ENCODE measurements at places on chromosomes 1 and 21.

GRCh38 chr1:157091668-157092273 lies 7.8 kb downstream of the ETV3L start:
- no peak for DNase-seq

- DNase-seq = peak; percentile 54
Observed at GRCh38 chr1:83905315-83905907, 93.5 kb downstream of the TTLL7 start.

DNA sequence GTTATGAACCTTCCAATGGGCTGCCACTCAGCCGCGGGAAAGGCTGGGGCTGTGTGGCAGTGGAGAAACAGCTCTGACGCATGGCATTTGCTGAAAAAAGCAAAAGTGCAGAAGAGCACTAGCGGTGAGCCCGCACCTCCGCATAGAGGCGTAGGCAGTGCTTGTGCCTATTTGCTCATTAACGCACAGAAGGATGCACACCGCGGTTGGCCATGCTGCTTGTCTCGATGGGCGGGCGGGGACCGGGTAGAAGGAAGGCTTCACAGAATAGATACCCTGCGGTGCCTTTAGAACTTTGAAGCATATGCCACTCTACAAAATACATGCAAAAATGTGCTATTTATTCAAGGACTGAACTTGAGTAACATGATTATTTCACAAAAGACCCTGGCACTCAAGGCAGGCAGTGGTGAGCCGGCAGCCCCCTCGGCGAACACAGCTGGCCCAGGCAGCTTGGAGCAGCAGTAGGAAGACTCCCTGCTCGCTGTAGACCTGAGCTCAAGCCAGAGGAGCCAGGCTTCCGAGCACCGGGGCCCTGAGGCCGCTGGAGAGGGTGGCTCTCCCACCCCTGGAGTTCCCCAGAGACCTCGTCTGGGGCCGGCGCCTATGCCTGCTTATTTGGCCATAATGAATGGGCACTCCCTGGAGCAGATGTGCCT lies 71.5 kb downstream of the SIK1 start:
- DNase-seq = no peak

- DNase-seq = no peak
Observed at GRCh38 chr1:96387785-96388184, 333.8 kb upstream of the PTBP2 start.

DNA sequence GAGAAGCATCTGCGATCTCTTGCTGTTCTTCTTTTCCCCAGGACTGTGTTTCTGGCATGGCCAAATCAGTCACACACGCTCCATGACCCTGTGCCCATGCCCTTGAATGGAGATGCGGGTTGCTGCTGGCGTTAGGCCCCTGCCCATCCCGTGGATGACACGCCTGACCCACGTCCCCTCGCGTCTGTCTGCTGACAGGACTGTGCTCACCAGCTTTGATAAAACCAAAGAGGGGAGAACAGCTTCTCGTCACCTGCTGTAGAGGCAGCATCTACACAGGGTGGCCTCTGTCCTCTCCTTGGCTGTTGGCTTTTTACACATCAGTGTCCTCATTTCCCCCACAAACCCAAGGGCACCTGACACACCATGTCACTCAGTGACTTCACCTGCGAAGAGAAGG lies 6.9 kb downstream of the MT1HL1 start:
- no peak for DNase-seq

- DNase-seq = no peak
Observed at GRCh38 chr21:38228537-38228936, 28.3 kb upstream of the KCNJ15 start.

DNA sequence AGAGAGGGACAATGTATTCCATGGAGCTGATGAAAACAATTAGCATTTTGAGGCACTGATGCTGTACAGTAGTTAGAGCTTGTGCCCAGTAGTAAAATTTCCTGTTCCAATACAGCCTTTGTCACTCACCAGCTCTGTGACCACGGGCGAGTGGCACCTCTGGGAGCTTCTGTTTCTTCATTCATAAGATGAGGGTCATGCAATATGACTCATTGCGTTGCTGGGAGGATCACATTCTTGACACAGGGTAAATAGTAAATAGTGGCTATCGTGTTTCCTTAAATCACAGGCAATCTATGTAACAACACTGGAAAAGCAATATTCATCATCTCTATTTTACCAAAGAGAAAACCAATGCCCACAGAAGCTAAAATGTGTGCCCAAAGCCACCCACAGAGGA lies 4.5 kb upstream of the LRRC52 start:
- DNase-seq = no peak

- DNase-seq = no peak
Observed at GRCh38 chr1:34822202-34822601, 29.4 kb downstream of the GJA4 start.

DNA sequence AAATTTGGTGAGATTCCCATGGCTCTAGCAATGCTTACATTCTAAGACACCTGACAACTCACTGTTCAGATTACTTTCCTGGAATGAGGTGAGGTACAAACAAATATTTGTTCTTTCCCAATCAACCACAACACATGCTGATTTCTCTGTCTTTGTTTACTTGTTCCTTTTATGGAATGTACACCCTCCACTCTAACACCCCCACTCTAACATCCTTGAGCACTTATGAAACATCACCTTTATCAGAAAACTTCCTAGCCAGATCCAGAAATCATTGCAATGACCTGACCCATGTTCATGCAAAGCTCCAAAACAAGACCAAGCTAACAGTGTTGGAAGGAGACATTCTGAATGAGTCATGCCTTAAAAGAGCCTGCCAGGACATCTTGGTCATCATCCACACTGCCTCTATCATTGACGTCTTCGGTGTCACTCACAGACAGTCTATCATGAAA lies 35.5 kb downstream of the HSD3B1 start:
- no peak for DNase-seq

DNA sequence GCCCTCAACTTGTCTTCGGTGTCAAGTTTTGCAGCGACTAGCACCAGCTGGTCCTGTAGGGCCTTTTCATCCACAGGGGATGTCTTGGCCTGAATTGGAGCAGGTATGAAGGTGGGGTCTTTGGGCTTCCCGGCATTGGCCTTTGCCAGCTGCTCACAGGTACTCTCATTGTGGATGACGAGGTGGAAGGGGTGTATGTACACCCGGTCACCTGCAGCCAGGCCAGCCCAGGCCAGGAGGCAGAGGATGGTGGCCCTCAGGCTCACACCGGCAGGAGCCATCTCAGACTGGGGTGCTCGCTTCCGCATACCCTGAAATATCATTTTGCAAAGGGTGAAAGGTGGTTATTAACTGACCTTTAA lies 3.4 kb downstream of the AGT start:
- DNase-seq = no peak

DNA sequence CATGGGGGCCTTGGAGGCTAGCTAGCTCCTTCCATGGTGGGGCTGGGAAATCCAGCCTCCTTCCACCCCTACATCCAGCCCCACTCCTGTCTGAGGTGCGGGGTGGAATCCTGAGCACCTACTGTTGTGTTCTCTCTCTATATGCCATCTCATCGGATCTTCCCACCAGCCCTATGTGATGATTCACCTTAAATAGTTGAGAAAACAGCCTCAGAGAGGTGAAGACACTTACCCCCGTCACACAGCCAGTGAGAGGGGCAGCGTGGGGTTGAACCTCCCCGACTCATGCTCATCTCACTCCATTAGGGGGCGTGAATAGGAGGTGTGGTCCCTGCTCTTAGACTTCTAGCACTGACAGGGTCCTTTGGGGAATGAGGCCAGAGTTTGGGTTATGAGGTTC lies 31.0 kb upstream of the ACTL8 start:
- no peak for DNase-seq

- no peak for DNase-seq
Observed at GRCh38 chr1:201422436-201423030, 1.0 kb upstream of the TNNI1 start.

DNA sequence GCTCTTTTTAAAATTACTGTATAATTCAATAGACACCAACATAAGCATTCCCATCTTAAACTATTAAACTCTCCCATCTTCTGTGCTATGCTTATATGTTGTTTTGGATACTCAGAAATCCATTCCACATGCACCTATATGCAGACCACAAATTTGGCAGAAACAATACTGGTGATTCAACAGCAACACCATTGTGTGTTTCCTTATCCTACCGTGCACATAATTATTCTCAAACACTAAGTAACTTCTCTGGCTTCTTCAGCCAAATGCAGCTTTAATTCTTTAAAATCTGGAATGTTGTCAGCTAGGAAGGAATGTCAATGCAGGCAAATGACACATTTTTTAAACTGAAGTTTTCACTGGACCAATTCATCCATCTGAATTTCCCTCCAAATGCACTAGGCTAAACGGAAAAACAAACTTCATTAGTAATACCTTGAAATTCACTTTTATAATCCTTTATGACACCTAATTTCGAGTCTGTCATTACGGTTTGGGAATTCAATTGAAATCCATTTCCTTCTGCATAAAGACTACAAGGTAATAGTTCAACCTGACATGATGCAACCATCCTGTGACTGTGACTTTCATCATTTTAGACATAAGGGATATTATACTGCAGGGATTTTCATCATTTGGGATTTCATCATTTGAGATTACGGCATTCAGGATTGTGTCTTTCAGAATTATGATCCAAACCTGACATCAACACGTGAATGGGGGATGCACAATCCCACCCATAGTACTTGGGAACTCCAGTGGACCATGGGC lies 308.5 kb downstream of the LTN1 start:
- no peak for DNase-seq

DNA sequence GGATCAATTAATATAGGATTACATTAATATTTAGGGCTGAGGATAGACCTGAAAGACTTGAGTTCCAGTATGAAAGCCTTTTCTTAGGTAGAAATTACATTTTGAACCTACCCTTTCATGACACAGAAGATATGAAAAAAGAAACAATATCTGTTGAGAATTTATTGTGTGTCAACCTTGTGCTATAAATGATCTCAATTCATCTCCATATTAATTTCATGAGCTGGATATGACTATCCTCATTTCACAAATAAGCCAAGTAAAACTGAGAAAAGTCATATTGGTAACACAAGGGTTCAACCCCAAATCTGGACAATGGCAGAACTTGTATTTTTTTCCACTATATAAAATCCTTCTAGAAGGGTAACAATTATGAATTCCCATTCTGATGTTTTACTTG lies 120.0 kb downstream of the TRIM33 start:
- no peak for DNase-seq

GRCh38 chr1:94143809-94144176 lies 22.8 kb upstream of the ABCA4 start:
- no peak for DNase-seq

Measured in fibroblast of lung (primary cell).